ENCODE measurements at places on chromosomes 2 and 18.

DNA sequence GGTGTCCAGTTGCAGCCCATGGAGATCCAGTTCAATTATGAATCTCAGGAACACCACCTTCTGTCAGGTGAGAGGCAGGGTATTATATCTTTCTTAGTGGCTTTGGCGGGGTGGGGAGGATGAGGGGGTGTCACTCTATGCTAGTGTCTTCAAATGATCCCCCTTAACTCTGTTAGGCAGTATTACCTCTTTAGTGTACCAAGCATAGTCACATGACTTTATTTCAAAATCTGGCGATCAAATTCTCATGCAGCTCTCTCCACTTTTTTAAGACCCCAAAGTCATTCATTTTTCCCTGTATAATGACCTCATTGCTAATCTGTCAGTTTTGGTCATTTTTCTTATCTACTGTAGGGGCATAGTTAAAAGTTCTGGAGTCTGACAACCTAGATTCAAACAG, 1.1 kb upstream of the ZSCAN30 start:
- no peak for DNase-seq

DNA sequence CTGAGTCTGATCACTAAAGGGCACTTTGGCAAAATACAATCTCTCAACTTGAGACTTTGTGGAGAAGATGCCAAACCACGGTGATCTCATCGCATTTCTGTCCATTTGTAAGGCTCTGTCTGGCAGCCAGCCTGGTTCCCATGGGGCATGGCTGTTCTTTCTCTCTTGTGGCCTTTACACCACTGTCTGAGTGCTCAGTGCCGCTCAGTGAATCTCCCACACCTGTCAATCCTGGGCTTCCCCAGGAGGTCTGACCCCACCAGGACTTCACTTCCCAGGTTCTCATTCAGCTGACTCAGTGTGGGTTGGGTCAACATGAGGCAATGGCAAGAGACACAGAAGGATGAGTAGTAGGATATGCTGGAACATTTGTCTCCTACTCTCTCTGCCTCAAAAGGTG, 96.8 kb upstream of the TRIB2 start:
- no peak for DNase-seq

DNA sequence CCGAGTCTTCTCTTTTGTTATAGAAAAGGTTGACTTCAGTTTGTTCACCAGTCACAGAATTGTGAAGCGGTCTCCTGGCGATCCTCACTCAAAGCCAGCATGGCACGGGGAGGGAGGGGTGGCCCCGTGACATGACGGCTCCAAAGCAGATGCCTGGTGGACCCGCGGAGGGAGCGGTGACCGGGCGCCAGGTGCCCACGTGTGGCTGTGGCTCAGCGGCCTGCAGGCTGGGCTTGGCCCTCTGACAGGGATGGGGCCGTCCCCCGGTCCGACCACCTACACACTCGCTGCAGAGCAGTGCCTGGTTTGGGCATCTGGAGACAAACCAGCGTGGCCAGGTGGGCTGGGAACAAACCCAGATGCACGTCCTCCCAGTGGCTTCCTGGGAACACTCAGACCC, 129.1 kb upstream of the SNTG2 start:
- no peak for DNase-seq

DNA sequence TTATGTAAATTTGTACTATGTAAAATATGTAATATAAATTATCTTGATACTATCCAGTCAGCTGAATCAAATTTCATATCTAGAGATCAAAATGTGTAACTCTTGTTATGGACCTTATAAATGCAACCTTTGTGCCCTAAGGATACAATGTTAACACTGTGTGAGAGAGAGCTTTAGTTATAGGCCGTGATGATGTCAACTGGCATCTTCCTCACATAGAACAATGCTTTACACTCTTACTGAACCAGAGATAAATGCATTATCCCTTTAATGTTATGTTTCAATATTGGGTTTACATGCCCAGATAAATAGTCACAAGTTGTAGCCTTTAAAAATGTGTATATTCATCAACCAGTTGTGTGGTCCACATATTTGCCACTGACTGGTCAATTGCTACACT, 115.1 kb downstream of the KCNJ3 start:
- DNase-seq, result no peak

- DNase-seq, result no peak
These were observed 36.6 kb upstream of the PRLH start for GRCh38 chr2:237529452-237530402.

DNA sequence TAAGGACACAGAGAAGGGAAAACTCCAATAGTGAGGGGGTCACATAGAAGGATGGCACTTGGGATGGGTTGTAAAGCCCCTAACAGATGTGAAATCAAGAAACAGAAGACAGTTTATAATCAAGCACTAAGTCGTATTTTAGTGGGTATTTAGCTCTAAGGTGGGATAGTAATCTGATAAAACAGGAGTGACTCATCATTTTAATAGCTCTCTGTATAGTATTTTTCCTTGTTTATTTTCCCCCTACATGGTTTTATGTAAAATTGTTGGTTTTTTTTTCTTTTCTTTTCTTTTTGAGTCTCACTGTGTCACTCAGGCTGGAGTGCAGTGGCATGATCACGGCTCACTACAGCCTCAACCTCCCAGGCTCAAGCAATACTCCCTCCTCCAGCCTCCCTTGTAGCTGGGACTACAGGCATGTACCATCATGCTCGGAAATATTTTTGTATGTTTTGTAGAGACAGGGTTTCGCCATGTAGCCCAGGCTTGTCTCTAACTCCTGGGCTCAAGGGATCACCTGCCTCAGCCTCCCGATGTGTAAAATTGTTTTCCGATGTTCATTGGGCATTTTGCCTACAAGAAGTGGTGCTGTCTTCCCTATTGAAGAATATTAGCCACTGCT, 142.6 kb upstream of the SERPINE2 start:
- DNase-seq, result no peak

DNA sequence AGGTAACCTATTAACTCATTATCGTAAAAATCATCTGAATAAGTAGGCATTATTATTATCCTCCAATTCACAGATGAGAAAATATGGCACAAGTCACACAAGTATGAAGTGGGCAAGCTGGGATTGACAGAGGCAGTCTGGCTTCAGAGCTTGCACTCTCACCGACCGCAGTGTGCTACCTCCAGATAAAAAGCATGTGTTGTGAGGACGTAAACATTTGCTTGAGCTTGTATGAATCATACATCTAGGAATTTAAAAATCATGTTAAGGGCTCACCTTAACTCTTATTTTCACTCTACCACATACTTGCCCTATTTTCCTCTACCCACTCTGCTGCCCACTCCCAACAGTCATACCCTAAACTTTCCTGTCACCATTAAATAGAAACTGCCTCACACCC, 65.3 kb upstream of the AMMECR1L start:
- no peak for DNase-seq

GRCh38 chr18:39555496-39555895, 1989.9 kb upstream of the CELF4 start:
- DNase-seq, result no peak

GRCh38 chr2:110828330-110828729, 96.0 kb downstream of the ACOXL start:
- DNase-seq, result no peak

- DNase-seq, result no peak
These were observed 118.3 kb downstream of the FMNL2 start for GRCh38 chr2:152453129-152453911.

DNA sequence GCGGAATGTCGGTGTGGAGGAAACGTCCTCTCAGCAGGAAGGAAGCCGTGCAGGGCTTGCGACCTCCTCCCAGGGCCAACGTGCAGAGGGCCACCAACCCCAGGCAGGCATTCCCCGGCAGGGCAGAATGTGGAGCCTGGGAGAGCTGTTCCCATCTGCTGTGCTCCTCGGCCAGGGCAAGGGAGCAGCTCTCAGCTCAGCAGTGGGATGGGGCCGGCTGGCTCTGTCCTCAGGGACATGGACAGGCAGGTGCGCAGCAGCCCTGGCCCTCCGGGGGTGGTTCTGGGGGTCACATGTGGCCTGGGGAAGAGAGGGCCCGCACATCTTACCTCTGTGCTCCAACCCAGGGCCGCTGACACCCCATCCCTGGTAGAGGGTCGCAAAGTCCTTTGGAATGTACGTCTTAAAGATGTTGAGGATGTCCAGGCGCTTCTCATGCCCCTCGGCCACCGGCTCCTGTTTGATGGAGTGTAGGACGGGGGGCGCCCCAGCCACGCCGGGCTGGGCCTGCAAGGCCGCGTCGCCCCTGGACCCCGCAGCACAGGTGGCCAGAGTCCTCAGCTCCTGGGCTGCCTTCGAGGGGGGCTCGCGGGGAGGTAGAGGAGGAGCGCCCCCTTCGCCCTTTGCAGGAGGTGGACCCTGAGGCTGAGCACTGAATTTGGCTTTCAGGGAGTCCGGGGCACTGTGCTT, 116.4 kb downstream of the ZNF516 start:
- DNase-seq, result no peak

DNA sequence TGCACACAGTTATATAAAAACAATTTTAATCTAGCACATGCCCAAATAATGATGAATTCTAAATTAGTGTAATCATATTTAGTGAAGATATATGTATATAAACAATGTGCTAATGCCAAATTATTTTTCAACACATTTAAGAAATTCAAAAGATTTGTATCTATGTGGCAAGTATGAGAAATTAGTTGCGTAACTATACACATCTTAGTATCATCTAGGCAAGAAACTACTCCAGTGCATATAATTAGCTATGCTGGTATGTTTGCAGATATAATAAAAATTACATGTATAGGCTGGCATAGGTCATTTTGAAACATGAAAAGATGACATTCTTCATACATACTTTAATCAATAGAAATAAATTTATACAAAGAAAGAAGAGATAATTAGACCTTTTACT, 252.0 kb upstream of the VWC2L start:
- no peak for DNase-seq

DNA sequence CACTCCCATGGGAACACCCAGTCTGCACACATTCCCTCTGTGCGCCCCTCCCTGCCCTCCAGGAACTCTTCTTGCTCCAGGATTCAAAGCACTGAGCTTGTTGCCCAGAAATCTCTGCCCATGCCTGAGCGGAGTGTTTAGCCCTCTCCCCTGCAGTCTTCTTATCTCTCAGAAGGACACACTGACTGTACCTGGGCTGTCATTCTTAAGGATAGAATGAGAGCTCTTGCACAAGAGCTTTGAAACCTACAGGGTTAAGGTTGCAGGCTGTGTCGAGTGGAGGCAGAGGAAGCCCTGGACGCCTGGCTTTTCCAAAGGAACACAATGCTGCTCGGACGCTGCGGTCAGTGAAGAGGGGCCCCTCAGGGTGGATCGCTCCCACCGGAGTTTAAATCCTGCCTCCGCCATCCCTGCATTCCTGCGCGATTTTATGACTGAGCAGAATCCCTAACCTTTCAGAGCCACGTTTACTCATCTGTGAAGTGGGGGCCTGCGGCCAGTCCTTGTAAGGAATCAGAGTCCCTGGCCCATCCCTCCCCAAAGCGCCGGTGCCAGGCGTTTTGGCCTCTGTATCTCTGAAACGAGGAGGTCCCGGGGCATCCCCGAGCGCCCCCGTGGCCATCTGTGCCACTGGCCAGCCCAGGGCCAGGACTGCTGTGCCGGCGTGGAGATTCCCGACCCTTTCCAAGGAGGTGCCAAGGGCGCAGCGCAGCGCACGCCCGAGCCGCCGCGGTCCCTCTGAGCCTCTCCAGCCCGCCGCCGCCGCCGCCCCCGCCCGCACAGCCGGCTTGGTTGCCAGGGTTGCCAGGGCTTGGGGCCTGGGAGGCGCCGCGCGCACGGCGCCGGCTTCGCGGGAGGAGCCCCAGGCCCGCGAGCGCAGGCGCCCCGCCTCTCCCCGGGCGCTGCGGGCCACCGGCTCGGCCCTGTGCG, 58.9 kb downstream of the FAM168B start:
- no peak for DNase-seq

DNA sequence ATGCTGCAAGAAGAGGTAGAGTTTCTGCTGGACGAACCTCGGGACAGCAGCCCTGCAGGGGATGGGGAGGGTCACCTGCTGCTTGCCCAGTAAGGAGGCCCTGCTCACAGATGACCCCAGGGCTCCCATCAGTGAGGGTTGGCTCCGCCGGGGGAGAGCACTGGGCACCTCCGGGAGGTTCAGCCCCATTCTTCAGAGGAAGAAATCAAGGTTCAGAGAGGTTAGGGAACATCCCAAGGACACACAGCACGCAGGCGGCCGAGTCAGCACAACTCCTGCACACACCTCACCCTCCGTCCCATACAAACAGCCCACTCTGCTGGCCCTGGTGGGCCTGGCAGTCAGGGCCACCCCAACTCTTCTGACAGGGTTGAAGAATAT, 11.7 kb upstream of the CCDC74B start:
- no peak for DNase-seq

DNA sequence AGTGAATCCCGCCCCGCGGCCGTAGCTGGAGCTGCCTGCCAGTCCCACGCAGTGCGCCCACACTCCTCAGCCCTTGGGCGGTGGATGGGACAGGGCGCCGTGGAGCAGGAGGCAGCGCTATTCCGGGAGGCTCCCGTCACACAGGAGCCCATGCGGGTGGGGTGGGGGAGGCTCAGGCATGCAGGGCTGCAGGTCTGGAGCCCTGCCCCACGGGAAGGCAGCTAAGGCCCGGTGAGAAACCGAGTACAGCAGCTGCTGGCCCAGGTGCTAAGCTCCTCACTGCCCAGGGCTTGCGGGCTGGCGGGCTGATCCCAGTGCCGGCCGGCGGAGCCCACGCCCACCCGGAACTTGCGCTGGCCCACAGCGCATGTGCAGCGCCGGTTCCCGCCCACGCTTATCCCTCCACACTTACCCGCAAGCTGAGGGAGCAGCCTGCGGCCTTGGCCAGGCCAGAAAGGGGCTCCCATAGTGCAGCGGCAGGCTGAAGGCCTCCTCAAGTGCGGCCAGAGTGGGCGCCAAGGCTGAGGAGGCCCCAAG, 1152.8 kb upstream of the CELF4 start:
- no peak for DNase-seq

DNA sequence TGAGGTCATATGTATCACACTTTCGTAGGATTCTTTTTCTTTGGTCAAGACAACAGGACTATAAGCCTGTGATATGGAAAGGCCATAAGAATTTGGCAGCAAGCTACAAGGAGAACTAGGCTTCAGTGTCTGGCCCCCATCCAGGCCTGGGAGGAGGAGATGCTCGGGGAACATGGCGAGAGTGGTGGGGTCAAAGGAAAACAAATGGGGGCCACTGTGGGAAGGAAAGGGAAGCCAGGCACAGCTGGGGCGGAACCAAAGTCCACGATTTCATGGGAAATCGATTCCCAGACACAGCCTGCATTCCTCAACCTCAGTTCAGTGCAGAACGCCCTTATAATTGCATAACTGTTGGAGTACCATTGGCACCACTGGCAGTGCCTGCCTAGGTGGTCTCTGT, 58.2 kb downstream of the MBP start:
- DNase-seq, result no peak

DNA sequence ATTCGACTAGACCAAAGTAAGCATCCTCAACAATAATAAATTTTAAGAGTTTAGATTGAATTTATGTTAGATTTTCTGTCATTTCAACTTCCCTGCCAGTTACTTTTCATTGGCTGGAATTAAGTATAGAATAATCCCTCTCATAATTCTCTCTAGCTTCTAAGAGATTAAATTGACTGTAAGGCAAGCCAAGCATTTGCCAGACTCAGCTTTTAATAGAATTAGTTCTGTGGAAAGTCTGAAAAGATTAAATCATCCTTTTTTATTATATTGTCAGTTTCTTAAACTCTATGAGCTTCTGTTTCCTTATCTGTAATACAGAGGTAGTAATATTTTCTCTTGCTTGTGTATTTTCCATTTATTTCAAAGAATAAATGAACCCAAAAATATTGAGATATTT, 77.9 kb upstream of the ZNF804A start:
- DNase-seq, result no peak

- DNase-seq, result no peak
These were observed 102.1 kb downstream of the LRP2 start for GRCh38 chr2:169260246-169260645.
